ENCODE measurements at places on chromosomes 12 and 14.

DNA sequence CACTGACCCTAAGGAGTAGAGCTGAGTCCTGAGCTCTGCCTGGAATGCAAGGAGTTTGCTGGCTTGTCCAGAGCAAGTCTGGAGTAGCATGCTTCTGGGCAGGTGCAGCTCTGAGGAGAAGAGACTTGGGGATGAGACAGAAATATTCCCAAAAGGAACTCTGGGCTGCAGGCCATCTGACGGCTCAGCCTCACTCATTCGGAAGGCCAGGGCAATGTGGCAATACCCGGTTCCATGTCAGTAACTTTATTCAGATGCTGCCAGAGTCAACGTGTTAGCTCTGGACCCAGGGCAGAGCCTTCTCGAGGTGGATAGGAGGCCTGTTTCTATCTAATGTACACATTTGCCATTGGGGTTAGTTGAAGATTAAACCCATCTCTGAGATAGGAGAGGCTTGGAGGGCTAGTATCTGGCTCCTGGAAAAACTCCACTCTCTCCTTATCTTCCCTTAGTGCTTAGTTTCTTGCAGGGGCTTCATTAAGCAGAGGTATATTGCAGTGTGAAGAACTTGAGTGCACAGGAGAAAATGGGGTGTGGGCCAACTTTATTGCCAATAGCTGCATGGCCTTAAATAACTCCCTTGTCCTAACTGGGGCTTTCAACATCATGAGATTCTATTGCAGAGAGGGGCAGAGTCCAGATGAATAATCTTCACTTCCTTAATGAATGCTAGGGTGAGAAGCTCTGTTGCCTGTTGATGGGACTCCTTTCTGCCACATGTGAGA lies 65.6 kb downstream of the NTF3 start:
- no peak for DNase-seq

GRCh38 chr14:89418452-89418851 lies 1.4 kb upstream of the FOXN3 start:
- no peak for DNase-seq

DNA sequence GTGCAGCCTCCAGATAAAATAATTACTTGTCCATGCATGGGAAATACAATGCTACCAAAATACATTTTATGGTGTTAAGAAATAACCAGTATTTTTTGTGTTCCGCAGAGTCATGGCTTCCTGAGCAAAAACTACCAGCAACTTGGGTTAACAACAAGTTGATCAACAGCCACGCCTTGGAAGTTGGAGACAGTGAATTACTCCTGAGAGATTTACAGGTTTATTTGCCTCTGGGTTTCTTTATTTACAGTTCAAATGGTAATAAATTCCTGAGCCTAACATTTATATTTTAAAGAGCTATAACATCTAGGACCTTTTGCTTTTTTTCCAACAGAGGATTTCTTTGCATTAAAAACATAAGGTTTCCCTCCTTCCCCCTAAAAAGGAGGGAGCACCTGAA lies 194.0 kb downstream of the IPO8 start:
- no peak for DNase-seq

DNA sequence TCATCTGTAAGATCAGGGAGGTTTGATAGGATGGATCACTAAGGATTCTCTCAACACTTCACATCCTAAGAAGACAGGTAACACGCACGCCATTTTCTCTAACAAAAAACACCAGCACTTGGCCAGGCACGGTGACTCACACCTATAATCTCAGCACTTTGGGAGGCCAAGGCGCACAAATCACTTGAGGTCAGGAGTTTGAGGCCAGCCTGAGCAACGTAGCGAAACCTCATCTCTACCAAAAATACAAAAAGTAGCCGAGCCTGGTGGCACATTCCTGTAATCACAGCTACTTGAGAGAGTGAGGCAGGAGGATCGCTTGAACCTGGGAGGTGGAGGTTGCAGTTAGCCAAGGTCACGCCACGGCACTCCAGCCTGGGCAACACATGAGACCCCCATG lies 10.5 kb upstream of the CDK2AP1 start:
- DNase-seq, result no peak

- no peak for DNase-seq
Measured at GRCh38 chr14:94099006-94099405, 11.5 kb upstream of the IFI27 start.

GRCh38 chr12:58818546-58818945 lies 101.8 kb downstream of the LRIG3 start:
- DNase-seq, result no peak

- DNase-seq, result no peak
Measured at GRCh38 chr12:57627501-57628279, 5.3 kb downstream of the B4GALNT1 start.

GRCh38 chr14:99667821-99668220 lies 16.3 kb upstream of the CYP46A1 start:
- DNase-seq, result no peak

GRCh38 chr14:24176599-24176998 lies 4.7 kb downstream of the REC8 start:
- no peak for DNase-seq

DNA sequence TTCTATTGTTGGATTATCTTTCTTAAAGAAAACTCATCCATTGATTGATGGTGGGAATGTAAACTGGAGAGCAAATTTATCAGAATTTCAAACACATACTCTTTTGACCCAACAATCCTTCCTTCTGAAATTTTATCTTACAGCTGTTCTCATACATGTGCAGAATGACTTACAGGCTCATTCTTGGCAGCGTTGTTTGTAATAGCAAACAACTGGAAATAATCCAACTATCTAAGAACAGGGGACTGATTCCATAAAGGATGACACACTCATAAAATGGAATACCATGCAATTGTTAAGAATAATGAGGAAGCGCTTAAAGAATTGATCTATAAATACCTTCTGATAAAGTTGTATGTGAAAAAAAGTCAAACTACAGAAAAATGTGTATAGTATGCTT lies 24.0 kb downstream of the RHOJ start:
- no peak for DNase-seq

DNA sequence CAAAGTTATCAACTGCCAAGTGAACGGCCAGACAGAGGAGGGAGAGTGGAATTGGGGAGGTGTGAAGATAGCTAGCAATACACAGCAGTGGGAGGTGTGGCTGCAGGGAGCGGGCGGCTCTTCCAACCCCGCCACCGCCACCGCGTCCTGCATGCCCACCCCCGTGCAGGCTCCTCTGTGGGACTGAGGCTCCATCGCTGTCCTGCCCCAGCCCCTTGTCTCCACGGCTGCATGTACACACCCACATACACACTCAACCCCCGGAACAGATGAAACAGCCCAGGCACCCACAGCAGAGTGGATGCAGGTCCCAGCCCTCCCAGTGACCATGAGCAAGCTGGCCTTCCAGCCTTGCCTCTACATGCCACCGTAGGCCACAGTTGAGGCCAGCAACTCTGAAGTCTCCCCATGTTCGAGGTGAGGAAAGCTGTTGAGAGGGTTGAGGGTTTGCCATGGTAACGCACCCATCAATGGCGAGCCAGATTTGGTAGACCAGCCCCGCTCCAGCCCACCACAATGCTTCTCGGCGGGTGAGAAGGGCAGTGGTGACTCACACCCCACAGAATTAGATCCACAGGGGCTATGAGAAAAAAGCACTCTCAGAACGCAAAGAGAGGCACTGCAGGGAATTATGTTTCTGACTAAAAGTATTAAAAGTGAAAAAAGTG lies 39.3 kb downstream of the PITPNM2 start:
- DNase-seq, result no peak

DNA sequence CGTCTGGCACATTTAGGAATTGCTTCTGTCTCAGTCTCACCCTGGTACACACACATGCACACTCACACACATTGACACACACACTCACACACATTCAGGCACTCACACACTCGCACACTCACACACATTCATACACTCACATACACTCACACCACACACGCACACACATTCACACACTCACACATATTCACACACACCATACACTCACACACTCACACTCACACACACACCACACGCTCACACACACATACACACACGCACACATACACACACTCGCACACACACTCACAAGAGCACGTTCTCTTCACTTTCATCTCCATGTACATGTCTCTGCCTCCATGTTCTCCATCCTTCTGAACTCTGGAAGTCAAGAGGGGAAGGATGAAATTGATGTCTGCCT lies 23.1 kb upstream of the SMUG1 start:
- no peak for DNase-seq

GRCh38 chr12:74530676-74531075 lies 7.0 kb upstream of the ATXN7L3B start:
- no peak for DNase-seq

DNA sequence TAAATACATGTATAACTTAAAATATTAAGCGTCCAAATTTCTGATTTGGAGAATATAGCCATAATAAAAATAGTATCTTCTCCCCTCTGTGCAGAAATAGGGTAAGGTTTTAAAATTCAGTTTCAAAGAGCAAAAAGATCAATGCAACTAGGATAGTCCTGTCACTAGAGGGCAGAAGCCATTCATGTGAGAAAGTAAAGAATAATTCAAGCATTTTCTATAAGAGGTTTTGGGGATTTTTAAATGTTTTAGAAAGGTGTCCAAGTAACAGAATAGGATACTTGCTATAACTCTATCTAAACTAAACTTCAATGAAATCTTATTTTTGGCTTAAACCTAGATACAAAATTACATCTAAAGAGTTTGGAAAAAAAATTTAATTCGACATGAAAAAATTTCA lies 50.3 kb downstream of the ADAMTS20 start:
- no peak for DNase-seq

GRCh38 chr14:57221931-57222330 lies 46.8 kb downstream of the EXOC5 start:
- no peak for DNase-seq

GRCh38 chr14:36857136-36857535 lies 195.5 kb downstream of the PAX9 start:
- no peak for DNase-seq

- no peak for DNase-seq
Measured at GRCh38 chr14:51825926-51826325, 34.5 kb upstream of the GNG2 start.

DNA sequence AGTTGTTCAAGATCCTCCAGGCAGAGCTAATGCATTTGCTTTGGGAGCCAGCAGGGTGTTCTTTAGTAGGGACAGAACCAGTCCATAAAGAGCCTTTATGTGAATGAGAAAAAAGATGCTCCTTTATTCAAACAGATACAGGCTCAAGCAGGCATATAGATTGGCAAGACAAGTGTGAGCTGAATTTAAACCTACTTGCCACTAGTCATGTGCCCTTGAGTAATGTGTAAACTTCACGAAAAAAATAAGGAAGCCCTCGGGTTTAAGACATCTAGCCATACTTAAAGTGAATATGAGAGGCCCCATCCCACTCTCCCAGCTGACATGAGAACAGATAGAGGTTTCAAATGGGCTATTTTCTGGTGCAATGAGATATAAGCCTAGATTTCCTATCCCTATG lies 43.1 kb upstream of the STRAP start:
- peak; percentile 24 for DNase-seq

- no peak for DNase-seq
Measured at GRCh38 chr12:44960423-44960822, 84.3 kb upstream of the NELL2 start.

Measured in esophagus muscularis mucosa (tissue), 4 donors.